ENCODE measurements at places on chromosomes 13 and 19.

- no peak for DNase-seq
These were observed 797.7 kb upstream of the ARGLU1 start for GRCh38 chr13:107365466-107366215.

DNA sequence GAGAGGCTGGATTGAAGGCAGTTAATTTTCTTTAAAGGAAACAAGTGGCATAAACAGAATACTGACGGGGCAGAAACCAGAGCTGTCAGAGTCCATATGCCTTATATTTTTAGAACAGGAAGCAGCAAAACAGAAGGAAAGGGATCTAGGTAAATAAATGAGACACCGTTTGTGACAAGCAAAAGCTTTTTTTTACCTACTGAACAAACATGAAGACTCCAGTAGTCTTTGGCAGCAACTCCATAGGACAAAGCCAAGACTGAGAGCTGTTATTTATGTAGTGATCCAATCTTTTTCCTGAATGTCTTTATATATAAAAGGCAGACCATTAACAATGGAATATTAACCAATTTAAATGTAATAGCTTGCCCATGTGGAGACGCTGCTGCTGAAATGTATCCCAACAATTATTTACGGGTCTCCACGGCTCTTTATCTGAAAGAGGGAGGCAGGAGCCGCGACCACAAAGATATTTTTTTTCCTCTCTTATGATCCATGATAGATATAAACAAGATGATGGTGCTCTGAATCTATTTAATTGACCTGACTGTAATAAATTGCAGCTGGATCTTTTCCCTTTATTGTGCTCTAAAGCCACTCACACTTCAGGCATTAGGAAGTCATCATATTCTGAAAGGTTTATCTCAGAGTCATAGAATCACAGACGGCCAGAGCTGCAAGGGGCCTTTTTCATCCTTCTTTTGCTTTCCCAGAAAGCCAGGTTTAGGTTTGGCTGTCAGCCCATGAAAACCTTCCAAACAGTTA, 687.8 kb downstream of the EFNB2 start:
- no peak for DNase-seq

DNA sequence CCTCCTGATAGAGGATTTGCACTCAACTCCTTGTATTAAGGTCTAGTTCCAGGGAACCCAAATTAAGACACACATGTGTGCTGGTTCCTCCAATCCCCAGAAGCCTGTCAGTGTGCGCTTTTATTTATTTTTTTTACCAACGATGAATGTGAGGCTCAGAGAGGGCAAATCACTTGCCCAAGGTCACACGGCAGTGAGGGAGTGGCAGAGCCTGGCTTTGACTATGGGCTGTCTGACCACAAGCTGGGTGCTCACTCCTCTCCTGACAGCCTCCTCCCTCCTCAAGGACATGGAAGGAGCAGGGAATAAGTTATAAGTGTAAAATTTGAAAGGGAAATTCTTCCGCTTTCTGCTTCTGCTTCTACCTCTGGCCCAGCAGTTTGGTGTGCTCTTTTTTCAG, 48.9 kb downstream of the CYP4F22 start:
- DNase-seq: no peak

DNA sequence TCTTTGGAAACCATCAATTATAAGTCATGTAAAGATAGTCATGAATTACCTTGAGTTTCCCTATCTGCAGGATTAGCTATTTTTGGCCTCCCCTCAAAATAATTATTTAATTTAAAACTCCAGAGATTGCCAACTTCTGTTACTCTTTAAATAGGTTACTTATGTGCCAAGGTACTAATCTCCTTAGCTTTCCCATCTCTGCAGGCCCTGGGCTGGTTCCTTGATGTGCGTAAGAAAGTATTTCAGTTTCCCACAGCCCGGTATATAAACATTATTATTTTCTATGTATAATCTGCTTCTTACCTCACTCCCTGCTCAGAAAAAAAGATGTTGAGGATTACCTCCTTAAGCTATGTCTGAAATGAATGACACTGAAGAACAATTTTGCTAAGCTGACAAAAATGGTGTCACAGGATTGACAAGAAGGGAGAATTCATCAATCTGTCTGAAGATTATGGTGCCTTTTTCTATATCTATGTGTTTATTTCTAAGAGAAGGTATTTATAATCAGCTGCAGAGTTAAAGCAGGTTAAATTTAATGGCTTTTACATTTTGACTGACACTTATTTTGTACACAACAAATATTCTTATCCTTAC, 1697.2 kb upstream of the PCDH20 start:
- no peak for DNase-seq

DNA sequence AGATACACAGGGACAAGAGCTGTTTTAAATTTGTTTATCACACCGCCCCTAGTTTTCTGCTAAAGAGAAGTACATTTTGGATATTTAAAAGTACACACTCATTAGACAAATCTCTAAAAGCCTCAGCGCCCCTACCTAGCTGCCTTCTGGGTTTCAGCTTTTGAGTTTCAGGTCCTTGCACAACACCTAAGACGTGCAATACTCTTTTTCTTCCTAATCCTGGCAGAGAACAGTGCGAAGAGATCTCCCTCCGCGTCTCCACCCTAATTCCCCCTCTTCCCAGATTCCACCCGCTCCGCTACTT, 421 bp upstream of the KLF5 start:
- DNase-seq: no peak

DNA sequence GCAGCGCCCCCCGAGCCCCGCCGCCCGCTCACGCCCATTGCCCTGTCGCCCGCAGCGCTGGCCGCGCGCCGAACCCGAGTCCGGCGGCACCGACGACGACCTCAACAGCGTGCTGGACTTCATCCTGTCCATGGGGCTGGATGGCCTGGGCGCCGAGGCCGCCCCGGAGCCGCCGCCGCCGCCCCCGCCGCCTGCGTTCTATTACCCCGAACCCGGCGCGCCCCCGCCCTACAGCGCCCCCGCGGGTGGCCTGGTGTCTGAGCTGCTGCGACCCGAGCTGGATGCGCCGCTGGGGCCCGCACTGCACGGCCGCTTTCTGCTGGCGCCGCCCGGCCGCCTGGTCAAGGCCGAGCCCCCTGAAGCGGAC, 518 bp downstream of the KLF2 start:
- no peak for DNase-seq

- no peak for DNase-seq
These were observed 18.0 kb upstream of the C1QTNF9B start for GRCh38 chr13:23915308-23915707.

GRCh38 chr13:52399708-52400107, 6.3 kb downstream of the THSD1 start:
- DNase-seq: no peak

DNA sequence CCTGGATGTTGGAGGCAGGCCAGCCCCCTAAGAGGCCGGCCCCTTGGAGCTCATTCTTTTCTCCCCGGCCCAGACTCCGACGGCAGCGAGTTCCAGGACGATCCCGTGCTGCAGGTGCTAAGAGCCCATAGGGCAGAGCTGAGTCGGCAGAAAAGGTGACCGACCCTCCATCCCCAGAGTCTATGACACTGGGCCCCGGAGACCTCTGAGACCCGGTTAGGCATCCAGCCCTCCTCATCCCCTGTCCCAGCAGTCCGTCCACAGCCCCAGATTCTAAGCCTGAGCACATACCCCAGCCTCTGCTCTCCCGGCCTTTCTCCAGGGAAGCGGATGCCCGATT, 7.3 kb upstream of the ARHGAP33 start:
- DNase-seq: no peak

GRCh38 chr13:74128156-74128767, 5.9 kb downstream of the KLF12 start:
- no peak for DNase-seq

- DNase-seq: no peak
These were observed 120.0 kb downstream of the CRYL1 start for GRCh38 chr13:20405691-20406090.

GRCh38 chr19:17560205-17560595, 4.8 kb downstream of the COLGALT1 start:
- DNase-seq: no peak

DNA sequence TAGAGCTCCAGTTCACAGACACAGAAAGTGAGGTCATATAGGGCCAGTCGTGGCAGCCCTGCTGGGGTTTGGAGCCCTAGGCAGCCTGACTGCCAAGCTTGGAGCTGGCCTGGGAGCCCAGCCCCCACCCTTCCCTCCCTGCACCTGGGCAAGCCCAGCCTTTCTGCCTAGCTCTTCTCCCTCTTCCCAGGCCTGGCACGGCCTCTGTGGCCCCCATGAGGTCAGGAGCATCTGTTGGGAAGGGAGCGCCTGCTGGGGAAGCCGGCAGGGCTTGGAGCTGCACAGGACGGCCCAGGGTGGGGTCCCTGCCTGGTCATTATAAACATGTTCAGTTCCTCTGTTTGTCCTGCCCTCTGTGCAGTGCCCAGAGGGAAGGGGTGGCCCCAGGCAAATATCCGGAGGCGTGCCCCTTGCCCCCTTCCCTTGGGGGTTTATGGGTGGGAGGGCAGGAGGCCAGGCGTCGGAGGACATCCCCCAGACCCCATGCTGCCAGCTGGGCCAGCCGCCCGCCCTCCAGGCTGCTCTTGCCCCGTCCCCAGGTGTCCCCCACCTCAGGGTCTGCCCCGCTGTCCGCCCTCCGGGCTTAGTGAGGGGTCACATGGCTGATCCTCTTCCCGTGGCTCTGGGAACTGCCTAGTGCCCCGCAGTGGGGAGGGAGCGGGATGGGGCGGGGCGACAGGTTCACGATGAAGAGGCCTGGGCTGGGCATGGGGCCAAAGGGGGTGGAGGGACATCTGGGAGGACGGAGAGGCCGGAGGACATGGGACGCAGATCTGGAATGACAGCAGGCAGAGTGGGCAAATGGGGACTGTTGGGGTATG, 30.0 kb upstream of the NCCRP1 start:
- no peak for DNase-seq

- DNase-seq: no peak
These were observed 121.9 kb upstream of the SPACA7 start for GRCh38 chr13:112254061-112254818.

GRCh38 chr13:26707122-26708006, 53.2 kb downstream of the GPR12 start:
- DNase-seq: no peak

DNA sequence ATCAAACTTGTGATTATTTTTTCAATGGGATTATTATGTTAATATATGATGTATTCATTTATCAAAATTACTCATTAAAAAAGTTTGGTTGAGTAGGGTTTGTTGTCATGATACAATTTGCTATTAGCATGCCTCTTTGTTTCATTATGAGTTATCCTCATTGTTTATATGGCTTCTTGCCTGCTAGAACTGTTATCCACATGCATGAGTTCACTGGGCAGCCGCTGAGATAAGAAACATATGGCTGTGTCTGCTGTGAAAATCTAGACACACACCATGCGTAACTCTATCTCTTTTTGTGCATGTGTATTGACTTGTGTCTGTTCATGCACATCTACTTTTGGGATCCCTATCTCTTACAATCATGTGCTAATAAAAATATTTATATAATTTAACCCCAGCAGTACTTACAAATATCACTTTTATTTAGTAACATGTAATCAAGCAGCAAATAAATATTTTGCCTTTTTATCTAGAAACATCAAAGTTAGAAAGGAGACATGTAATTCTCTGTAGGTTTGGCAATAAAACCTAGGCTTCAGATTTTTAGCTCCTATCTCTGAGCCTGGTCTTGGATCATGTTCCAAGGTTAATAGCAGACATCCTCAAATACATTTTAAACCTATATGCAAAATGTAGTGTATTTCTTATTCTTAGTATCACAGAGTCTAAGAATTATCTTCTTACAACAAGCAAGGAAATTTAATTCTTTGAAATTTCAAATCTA, 11.2 kb upstream of the KLF12 start:
- DNase-seq: no peak

DNA sequence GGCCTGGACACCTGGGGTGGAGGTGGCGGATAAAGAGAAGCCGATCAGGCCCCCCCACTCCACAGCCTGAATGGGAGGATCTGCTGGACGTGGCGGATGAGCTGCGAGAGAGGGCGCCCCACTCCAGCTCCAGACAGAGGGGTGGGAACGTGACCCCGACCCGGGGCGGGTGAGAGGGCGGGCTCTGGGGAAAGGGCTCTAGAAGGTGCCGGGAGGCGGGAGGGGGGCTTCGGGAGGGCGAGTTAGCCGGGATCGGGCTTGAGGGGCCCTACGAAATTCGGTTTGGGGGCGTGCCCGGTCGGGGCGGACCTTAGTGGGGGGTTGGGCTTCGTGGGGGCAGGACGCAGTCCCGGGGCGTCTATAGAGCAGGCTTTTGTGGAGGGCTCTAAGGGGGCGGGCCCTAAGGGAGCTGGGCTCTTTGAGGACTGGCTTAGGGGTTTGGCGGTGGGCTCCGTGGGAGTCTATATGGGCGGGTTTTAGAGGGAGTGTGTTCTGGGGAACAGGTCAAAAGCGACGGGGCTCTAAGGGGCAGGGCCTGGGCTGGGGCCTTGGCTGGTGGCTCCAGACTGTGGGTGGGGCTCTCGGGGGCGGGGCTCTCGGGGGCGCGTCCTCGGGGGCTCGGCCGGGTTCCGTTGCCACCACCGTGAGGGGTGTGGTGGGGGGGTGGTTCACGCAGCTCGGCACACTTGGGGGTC, 4.1 kb upstream of the NANOS3 start:
- DNase-seq: no peak

DNA sequence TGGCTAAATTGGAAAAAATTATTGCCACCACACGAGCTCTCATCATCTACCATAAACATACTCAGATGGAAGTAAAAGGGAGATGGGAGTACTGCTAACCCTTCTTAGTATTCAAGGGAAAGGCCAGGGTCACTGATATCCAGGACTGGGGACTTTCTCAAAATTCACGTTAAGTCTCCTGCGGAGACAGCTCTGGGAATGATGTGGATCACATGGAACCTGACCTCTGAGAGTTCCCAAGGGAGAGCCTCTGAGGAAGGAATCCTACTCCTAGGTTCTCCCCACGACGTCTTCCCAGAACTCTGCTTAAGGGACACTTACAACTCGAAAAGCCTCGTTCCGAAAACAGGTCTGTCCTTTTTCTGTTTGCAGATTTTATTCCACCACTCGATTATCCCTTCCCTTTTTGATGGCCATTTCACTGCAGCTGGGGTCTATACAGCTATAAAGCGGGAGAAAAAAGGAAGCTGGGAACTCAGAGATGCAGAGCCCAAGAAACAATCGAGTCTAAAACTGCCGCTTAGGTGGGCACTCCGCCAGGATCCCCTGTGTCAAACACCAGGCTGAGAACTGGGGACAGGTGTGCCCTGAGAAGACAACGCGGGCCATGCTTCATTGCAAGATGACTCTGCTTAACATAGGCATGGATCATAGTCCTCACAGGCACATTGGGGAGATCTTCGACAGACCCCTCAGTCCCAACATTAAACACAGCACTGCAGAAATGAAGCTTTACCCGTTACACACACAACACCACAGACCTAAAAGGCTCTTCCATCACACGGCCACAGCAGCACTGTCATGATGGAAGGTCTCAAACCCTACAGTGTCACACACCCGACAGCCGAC, 823 bp upstream of the ZNF567 start:
- no peak for DNase-seq

GRCh38 chr19:6069268-6069791, 41.0 kb downstream of the RFX2 start:
- no peak for DNase-seq

- peak; percentile 15 for DNase-seq
These were observed 43.4 kb upstream of the MED4 start for GRCh38 chr13:48138270-48138669.

DNA sequence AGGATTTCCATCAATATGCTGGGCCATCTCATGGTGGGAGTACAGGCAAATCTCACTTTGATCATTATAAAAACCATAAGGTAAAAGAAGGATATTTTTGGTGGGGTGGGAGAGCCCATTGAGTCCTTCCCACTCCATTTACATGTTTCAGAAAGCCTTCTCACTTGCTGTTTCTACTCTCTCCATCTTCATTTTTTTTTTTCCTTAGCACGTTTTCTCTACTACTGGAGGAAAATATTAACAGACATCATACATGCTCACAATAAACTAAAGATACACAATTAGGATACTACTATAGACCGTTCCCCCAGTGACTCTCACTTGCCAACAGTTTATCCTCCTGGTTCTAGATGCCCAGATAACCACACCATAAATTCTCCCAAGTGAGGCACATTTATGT, 1.8 kb upstream of the AKAP8 start:
- DNase-seq: no peak
